GM12878 (cell line): ENCODE measurements at places on chromosomes 13 and 19. TPM values are rescaled to one million over a fixed set of nuclear protein-coding genes. Genes with fewer than 3 reads are reported as not detected.
A peak's percentile ranks its signal among the peaks of the same experiment; 100 is the strongest.

GRCh38 chr19:18648973-18649315 is 12.1 kb downstream of the KLHL26 start:
- no peak for DNase-seq

DNA sequence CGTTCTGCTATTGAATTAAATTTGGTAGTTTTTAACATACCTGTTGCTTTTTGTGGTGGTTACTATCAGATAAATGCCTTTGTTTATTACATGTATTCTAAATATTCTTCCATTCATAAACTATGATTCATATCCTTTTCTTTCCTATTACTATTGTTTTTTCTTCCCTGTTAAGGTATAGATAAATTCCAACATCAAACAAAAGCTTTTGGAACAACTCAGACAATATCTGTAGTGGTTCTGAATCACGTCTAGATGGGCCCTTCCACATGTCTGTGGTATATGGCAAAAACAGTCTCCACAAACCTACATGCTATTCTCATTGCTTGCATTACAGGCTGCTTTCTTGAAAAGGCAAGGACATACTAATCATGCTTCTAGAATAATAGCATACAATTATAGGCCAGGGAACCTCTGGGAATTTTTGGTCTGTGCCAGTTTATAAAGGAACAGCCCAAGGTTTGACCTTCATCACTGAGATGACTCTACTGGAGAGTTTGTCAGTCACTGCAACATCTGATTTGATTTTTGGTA is 6.4 kb downstream of the LRCH1 start:
- no peak for DNase-seq

DNA sequence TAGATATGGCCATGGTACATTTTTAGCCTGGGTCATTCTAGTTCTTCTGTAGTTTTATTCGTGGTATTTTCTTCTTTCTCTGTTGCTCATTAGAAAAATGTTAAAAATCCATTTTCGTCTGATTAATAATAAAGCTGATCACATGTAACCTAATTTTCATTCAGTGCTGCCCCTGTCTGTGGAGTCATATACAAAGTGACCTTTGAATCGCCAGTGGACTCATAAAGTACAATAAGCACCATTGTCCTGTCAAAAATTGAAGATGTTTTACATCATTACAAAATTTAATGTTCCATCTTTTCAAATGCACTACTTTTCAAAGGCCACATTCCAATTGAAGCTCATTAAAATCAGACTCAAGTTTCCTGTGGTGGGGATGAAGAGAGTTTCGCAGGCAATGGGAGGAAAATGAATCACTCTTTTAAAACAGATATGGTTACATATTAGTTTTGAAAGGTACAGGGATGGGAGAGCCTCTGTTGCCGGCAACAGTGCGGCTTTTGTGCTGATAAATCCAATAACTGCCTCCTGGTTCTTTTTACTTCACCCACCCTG is 205.4 kb downstream of the ZNF536 start:
- no peak for DNase-seq

CLN5 gene
- total RNA-seq = 13.1 and 15.0 TPM in 2 replicates

HRC gene
- total RNA-seq = not detected in 2 replicates

APOC4 gene
- not detected in 2 replicates for total RNA-seq

DNA sequence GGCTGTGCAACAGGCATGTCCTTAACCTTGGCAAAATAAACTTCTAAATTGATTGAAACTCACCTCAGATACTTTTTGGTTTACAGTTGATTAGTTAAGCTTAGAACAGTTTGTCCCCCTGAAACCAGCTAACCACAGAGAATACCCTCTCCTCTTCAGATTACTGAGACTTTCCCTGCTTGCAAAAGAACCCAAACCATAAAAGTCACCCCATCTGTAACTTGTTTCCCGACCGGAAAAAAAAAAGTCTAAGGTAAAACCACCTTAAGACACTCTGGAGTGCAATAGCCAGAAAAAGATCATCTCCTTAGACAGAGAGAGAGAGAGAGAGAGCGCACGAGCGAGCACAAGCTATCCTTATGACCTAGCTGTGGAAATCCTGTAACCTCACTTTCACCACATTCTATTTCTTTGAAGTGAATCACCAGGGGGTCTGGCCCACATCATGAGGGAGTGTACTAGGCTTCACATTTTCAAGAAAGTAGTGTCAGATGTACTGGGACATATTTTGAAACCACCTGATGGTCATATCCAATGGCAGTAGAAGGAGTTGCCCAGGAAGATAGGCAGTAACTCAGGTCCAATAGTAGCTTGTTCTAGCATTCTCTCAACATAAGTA is 11.1 kb upstream of the GTF2F2 start:
- DNase-seq = peak; percentile 33

DNA sequence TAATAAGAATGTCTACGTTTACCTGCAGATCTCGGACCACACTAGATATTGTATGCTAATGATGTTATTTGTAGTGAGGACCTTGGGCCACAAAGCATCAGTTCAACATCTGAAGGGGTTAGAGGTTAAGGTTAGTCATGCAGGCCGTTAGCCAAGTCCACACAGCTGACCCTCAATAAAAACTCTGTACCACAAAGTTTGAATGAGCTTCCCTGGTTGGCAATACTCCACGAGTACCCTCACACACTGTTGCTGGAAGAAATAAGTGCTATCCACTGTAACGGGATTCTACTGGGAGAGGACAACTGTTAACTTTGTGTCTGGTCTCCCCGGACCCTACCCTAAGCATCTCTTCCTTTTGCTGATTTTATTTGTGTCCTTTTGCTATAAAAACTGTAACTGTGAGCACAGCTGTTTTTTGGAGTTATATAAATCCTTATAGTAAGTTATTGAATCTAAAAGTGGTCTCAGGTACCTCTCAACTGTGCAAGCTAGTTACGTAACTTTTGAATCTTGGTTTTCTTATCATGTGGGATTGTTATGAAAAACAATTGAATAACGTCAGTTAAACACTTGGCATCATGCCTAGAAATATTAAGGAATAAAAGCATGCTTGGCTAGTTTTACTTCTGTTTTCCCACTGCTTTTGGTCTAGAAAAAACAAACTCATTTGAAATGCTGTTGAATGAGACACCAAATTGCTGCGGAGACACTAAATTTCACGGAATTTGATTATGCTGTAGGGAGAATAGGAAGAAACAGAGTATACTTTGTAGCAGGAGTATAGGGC is 181.5 kb downstream of the DNAJC3 start:
- DNase-seq = no peak

ZNF766 gene
- 12.0 and 13.8 TPM in 2 replicates for total RNA-seq

DNA sequence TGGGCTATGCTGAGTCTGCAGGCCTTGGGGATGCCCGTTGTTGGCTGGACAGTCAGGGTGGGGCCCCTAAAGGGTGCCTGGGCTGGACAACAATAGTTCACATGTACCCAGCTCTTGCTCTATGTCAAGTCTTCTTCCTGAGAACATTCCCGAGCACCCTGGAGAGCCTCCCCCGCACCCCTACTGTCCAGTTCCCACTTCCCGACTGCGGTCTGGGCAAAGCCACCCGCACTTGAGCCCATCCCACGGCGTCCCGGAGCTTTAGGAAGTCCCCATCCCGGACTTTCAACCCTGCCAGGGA is 1.1 kb upstream of the MPND start:
- no peak for DNase-seq

OR7A5 gene
- total RNA-seq = not detected in 2 replicates

GRCh38 chr13:40648841-40649240 is 17.6 kb downstream of the FOXO1 start:
- DNase-seq = no peak

DNA sequence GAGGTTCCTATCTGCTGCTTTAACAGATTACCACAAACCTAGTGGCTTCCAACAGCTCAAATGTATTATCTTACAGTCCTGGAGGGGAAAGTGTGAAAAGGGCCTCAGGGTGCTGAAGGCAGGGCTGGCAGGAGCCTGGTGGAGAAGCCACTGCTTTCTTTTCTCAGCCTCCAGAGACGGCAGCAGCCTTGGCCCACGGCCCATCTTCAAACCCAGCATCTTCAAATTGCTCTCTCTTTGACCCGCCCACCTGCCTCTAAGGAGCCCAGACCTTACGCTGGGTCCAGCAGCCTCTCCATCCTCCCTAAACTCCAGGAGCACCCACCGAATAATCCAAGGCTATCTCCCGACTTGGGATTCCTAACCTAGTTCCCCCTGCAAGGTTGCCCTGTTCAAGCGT is 35.6 kb downstream of the C13orf46 start:
- DNase-seq = no peak

ZBTB32 gene
- total RNA-seq = 45.6 and 46.7 TPM in 2 replicates

GRCh38 chr13:112889351-112890290 is 79.4 kb upstream of the MCF2L start:
- DNase-seq = no peak

GRCh38 chr19:18522124-18522861 is 423 bp upstream of the ELL start:
- peak; percentile 99 for DNase-seq

- no peak for DNase-seq
Measured at GRCh38 chr13:35675651-35676050, 199.2 kb upstream of the MAB21L1 start.

PRSS57 gene
- total RNA-seq = not detected in 2 replicates

GRCh38 chr13:77832339-77833100 is 86.1 kb downstream of the EDNRB start:
- DNase-seq = no peak

GRCh38 chr13:33349288-33349985 is 63.9 kb upstream of the STARD13 start:
- no peak for DNase-seq

DNA sequence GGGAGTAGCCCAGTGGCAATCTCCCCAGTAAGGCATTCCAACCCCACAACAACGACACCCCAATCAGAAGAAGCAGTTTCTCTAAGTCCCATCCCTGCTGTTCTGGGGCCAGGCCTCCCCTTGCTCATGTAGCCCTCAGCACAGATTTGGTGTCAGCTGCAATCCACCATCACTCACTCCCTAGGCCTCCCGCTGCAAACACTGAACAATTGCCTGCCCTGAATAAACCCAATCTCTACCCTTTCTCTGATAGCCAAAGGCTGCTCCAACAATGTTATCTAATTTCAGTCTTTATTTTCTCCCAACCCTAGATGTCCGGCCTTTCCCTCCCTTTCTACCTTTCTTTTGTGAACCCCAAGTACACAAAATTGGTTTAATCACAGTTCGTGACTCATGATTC is 5.6 kb upstream of the SOX21 start:
- no peak for DNase-seq

KCTD4 gene
- total RNA-seq = not detected in 2 replicates

GRCh38 chr13:76971215-76971614 is 20.7 kb upstream of the CLN5 start:
- DNase-seq = no peak

DNA sequence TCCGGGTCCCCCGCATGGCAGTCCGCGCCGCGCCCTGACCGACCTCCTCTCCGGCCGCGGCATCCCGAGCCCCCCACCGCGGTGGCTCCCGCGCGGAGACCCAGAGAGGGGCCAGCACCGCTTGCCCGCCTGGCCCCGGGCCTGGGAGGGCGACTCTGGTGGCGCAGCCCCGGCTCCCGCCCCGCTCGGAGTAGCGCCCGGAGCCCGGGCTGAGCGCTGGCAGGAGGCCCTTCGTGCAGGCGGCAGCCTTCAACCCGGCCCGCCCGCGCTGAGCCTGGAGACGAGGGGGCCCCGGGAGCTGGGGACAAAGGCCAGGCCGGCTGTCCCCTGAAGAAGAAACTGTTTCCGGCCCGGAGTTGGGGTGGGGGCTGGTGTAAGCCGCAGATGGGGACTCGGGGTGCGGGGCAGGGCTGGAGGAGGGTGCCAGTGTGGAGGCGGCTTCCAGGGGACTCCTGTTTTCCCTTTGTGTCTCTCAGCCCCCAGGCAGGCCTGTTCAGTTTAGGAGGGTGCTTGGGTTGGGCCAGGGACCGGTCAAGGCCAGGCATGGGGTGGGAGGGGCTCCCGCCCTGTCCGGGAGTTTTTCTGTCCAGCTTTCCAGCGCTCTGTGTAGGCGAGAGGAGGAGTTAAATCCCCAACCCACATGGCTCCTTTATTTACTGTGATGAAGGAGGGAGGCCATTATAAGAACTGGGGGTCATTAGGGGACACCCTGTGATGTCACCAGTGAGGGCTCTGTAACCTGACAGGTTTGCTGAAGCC is 935 bp downstream of the LRP3 start:
- no peak for DNase-seq

NHLRC3 gene
- total RNA-seq = 16.4 and 17.9 TPM in 2 replicates

- DNase-seq = no peak
Measured at GRCh38 chr13:114198556-114198955, 19.5 kb downstream of the CFAP97D2 start.

GRCh38 chr13:30872685-30873461 is 33.2 kb upstream of the MEDAG start:
- DNase-seq = no peak

OR10H2 gene
- total RNA-seq = not detected in 2 replicates

- no peak for DNase-seq
Measured at GRCh38 chr13:38384171-38384570, 34.5 kb downstream of the UFM1 start.

IL17D gene
- 0.11 and 0.56 TPM in 2 replicates for total RNA-seq

TGFBR3L gene
- total RNA-seq = 0.16 and 0.23 TPM in 2 replicates

DNA sequence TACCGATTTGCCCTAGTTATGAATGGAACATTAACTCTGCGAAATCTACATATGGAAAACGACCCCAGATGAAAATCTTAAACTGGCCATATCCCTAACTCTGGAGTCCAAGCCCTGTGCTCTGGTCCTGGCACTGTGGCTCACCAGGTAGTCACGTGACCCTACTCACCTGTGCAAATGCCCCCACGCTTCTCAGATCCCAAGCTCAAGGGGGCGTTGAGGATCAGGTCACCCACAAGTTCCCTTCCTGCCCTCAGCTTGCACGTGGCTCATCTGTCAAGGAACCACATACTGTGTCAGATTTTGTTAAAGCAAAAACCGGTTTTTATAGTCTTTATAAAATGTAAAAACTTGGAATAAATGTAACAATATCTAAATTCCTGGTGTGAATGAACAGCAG is 324.0 kb downstream of the SHISA2 start:
- no peak for DNase-seq

DNA sequence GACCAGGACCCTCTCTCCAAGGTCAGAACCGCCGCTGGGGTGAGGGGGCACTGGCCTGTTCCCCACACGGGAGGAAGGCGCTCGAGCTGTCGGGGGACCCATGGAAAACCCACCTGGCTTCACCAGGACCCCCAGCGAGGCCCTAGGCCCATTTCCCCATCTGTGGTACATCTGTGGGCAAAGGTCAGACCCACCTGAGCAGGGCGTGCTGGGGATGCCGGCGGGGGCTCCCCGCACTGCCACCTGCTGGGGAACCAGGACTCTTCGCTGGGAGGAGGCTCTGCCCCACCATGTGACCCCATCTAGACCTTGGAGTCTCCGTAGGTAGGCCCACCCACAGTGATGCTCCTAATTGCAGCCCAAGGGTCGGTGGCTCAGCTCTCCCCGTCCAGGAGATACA is 511 bp downstream of the WDR88 start:
- DNase-seq = no peak

PSG3 gene
- not detected in 2 replicates for total RNA-seq

- DNase-seq = no peak
Measured at GRCh38 chr13:106348075-106348840, 187.2 kb downstream of the EFNB2 start.
